Right lobe of liver (tissue), 6 donors: ENCODE measurements at places on chromosomes 11 and 22. TPM values are rescaled to one million over a fixed set of nuclear protein-coding genes. Genes with fewer than 3 reads are reported as not detected.

Gene ACRV1
- total RNA-seq: not detected

Gene CTSF
- 49.3 TPM for total RNA-seq

Gene PVALB
- 0.59 TPM for total RNA-seq

Gene AP2A2
- total RNA-seq: 48.3 TPM

Gene SYT7
- total RNA-seq: 31.6 TPM

Gene FAM227A
- 0.02 TPM for total RNA-seq

Gene VSIG2
- 0.69 TPM for total RNA-seq

Gene OR52I2
- not detected for total RNA-seq

Gene PKP3
- total RNA-seq: 1.5 TPM

Gene IL17RA
- total RNA-seq: 7.1 TPM

Gene NCF4
- 2.3 TPM for total RNA-seq

Gene CRYBB3
- not detected for total RNA-seq

Gene BBOX1
- total RNA-seq: 25.3 TPM
